AG10803 (cell line): ENCODE measurements at places on chromosomes 6 and 20.
A peak's percentile ranks its signal among the peaks of the same experiment; 100 is the strongest.

GRCh38 chr6:166286839-166287271 lies 21.3 kb downstream of the PRR18 start:
- DNase-seq = no peak

DNA sequence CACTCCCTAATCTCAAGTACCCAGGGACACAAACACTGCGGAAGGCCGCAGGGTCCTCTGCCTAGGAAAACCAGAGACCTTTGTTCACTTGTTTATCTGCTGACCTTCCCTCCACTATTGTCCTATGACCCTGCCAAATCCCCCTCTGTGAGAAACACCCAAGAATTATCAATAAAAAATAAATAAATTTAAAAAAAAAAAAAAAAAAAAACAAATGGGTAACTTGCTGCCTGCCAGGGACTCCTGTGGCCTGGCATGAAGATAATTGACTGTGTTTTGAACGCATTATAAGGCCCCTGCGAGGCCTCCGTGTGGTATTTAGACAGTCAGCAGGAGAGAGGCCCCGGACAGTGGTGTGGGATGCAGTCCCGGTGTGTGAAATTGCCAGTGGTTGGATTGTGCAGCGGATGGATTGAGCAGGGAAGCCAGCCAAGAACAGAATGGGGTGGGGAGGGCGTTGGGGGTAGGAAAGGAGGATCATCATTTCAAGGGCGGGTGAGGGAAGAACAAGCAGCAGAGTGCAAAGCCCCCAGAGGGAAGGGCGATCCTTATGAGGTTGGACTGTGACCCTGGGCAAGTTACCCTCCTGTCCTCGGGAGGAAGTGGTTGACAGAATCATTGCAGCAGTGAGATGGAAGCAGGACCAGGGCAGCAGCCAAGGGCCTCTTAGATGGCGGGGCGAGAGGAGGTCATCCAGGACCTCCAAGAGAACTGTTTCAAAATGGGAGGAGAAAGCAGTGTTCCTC lies 43.3 kb downstream of the PPARD start:
- peak; percentile 75 for DNase-seq

DNA sequence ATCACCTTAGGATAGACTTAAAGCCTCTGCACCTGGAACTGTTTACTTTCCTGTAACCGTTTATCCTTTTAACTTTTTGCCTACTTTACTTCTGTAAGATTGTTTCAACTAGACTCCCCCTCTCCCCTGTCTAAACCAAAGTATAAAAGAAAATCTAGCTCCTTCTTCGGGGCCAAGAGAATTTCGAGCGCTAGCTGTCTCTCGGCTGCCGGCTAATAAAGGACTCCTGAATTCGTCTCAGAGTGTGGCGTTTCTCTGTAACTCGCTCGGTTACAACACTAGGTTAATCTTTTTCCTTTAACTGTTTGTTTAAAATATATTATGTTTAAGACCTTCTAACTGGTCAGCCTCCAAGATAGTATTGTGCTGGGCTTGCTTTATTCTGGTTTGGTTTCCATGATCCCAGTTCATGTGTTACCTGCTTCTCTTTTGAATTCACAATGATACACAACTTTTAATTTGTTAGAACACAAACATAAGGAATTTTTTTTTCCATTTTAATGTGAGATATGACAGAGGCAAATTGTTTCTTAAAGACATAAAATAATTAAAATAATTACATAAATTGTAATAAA lies 8.7 kb upstream of the NQO2 start:
- no peak for DNase-seq

- DNase-seq = no peak
These were observed 40.6 kb downstream of the NINL start for GRCh38 chr20:25544734-25545133.

GRCh38 chr20:24943731-24944130 lies 5.3 kb upstream of the CST7 start:
- no peak for DNase-seq

DNA sequence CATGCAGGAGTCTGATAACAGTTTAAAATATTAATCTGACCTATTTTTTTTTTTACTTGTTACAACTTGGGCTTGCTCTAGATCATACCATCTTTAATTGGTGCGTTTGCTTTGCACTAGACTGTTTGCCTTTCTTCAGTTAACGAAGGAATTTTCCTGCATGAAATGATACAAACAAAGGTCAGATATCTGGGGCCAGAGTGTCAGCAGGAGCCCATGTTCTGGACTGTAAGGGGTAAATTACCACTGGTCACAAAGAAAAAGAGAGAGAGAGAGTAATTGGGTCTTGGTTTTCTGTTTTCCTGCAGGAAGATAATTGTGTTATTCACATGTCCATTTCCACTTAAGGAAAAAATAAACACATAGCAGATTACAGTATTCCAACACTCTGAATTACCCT lies 399.4 kb upstream of the MARCKS start:
- DNase-seq = no peak

- DNase-seq = no peak
These were observed 73.9 kb downstream of the PLCB1 start for GRCh38 chr20:8205996-8206395.

- DNase-seq = no peak
These were observed 134.9 kb upstream of the STMND1 start for GRCh38 chr6:16966791-16967469.

- DNase-seq = no peak
These were observed 7.3 kb upstream of the GPR63 start for GRCh38 chr6:96844530-96844929.

- peak; percentile 49 for DNase-seq
These were observed 5.5 kb upstream of the SOX4 start for GRCh38 chr6:21587961-21588480.

DNA sequence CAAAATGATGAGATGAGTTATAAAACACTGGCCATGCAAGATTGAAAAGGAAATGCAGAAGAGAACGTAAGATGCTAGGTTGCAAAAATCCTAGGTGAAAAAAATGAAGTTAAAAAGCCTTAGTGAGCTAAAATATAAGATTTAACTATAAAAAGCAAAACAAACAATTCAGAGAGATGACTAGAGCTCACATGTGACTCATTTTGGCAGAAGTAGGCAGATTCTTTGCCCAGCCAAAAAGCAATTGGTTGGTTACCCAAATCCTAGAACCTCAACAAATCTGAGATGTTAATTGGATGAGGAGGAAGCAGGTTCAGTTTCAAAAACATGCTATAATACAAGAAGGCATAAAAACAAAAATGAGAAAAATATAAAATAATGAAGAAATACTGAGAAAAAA lies 249.1 kb downstream of the OGFRL1 start:
- peak; percentile 56 for DNase-seq

DNA sequence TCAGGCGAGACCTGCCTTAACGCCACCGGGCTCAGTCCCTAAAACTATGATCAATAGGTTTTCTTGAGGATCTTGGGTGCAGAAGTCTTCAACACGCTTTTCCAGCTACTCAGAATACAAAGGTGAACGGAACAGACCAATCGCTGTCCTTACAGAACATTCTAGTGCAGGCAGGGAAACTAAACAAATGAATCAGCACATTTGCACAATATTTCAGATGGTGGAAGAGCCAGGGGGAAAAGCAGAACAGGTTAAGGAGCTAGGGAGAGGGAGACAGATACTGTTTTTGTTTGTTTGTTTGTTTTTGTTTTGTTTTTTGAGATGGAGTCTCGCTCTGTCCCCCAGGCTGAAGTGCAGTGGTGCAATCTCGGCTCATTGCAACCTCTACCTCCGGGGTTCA lies 271.1 kb downstream of the TFAP2C start:
- DNase-seq = no peak

DNA sequence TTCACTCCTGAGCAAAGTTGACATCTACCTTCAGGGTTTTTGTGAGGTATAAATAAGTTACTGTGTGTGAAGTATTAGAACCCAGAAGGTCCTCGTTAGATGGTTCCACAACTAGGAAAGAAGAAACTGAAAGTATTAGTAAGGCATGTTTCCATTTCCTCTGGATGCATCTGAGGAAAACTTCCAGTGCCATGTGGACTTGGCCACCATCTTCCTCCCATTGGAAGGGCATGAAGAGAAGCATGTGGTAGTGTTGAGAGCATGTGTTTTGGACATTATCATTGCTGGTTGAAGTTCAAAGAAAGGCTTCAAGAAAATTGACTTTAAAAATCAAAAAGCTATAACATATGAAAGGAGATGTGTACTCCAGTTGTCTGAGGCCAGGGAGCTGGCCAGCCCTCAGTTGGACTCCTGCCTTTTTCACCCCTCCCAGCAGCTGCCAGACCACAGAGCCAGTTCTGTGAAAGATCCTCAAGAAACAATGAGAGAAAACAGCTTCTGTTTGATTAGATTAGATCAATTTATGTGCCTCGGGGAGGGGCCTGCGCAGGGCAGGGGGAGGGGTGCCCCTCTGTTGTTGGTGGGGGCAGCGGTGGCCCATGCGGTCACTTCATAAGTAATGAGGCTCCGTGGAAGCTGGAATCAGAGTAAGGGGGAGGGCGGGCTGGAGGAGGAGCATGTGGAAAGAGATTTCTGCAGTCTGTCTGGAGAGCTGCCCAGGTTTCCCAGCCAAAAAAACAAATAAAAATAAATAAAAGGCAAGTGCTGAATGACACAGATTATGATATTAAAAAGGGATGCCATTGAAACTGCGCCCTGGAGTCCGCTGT lies 154.0 kb downstream of the JARID2 start:
- DNase-seq = peak; percentile 79

DNA sequence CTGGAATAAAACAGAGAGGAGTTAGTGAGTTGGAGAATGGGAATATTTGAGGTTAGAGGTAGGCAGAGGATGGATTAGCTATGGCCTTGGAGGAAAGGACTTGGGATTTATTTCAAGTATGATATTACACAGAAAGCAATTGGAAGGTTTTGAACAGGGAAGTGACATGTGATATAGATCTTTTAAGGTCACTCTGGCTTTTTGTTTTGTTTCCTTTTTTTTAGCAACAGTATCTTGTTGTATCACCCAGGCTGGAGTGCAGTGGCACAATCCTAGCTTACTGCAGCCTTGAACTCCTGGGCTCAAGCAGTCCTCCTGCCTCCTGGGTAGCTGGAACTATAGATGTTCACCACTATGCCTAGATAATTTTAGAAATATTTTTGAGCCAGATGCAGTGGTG lies 190.3 kb downstream of the UTRN start:
- DNase-seq = no peak

DNA sequence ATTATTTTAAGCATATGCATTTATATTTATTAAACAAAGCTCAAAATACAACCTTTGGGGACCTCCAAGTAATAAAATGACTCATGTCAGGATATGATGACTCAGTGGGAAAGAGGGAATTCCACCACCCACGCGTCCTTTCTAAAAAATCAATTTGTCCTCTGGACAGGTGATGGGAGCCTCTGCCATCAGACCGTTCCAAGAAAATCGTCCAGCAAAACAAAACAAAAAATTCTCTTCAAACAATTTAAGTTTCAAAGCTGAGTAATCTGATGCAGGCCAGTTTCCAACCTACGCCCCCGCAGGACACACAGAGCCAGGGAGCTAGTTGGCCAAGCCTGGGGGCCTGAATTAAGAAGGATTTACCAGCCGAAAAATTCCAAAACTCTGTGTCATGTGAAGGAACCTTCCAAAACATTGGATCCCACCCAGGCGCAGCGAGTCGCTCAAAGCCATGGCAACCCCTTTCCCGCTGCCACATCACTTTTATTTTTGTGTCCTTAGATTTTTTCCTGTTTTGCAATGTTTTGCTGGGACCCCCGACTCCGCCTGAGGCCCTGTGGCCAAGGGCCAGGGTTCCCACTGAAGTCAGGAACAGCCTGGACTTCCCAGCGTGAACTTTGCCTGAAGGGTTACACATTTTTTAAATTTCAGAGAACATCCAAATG lies 95.3 kb downstream of the NFATC2 start:
- peak; percentile 95 for DNase-seq

DNA sequence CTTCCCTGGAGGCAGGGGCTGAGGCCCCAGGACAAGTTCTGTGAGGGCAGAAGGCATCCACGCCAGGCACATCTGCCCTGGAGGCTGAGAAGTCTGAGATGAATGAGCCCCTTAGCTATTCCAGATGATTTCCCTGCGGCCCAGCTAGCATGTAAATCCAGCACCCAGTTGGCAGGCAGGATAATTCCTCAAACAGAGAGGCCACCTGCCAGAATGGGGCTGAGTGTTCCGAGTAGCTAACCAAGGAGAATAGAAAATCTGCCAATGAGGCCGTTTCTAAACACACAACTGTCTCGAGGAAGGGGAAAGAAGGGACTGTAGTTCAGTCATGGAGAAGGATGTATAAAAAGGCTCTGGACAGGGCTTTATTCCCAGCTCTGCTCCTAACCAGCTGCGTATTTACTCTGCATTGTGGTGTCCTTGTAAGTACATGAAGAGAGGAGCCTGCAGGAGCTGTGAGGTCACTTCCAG lies 211.4 kb upstream of the CDYL start:
- DNase-seq = peak; percentile 64

DNA sequence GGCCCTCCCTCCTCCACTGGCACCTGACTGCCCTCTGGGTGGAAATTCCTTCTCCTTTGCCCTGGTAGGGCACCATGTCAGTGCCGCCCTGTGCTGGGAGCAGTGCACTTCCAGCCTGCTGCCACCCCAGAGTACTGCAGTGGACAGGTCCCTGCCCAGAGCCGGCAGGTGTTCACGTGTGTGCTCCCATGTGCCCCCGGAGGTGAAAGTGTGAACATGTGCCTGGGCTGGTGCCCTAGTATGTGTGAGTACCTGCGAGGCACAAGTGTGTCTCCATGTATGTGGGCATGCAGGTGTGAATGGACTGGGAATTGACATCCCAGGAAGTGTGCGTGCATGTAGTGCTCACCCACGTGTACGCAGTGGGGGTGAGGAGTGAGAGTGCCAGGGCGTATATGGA lies 29.4 kb downstream of the SDCBP2 start:
- no peak for DNase-seq

GRCh38 chr20:36277546-36277945 lies 28.6 kb upstream of the DLGAP4 start:
- no peak for DNase-seq

DNA sequence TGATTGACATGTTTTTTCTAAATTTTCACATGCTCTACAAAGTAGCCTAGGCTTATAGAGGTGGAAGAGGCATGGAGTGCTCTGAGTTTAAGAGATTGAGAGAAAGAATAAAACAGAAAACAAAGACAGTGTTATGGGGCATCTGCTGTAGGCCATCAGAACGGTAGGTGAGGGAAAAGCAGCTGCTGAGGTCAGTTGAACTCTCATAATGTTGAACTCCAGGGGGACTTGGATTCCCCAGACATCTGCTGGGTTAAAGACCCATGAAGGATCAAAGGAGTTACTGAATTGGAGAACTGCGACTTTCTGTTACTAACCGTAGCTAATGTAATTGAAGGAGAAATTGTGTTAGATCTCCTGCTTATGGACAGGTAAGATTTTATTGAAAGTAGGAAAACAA lies 333.9 kb downstream of the TFAP2B start:
- no peak for DNase-seq

GRCh38 chr6:62086047-62086446 lies 200.0 kb downstream of the KHDRBS2 start:
- no peak for DNase-seq

DNA sequence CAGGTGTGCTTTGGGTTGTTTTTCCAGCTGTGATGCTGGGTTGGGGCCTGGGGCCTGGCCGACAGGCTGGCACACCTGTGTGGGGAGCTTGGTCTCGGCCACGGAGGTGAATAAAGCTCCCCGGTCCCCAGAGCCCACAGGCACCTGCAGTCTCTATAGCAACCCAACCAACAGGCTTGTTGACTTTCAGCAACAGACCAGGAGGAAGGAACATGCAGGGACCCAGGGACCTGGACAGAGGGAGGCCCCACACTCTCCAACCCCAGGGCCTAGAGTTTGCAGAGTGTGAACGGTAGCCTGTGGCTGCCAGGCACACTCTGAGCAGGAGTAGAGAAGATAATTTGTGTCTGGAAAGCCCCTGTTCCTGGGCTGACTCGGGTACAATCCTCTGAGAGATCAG lies 14.6 kb upstream of the SYNJ2 start:
- DNase-seq = no peak
